Upper lobe of right lung (tissue), 1 donor: ENCODE measurements at places on chromosomes 12 and 14. TPM values are rescaled to one million over a fixed set of nuclear protein-coding genes. Genes with fewer than 3 reads are reported as not detected.

NANOG gene
- not detected for total RNA-seq

SDS gene
- total RNA-seq: 2.4 TPM

IRAK3 gene
- total RNA-seq: 44.6 TPM

MGP gene
- total RNA-seq: 472 TPM

BEGAIN gene
- 1.5 TPM for total RNA-seq

RNASE7 gene
- not detected for total RNA-seq

RPS26 gene
- 55.4 TPM for total RNA-seq

COCH gene
- total RNA-seq: 0.38 TPM

PSMC1 gene
- 75.1 TPM for total RNA-seq

SDR39U1 gene
- total RNA-seq: 61.6 TPM

OR6C75 gene
- total RNA-seq: not detected

KIF26A gene
- 5.9 TPM for total RNA-seq

LACRT gene
- not detected for total RNA-seq

WNT1 gene
- total RNA-seq: not detected

CMTM5 gene
- total RNA-seq: 0.96 TPM

SLC41A2 gene
- total RNA-seq: 28.6 TPM

HSPA2 gene
- 13.5 TPM for total RNA-seq

NOVA1 gene
- total RNA-seq: 1.6 TPM

PTGDR gene
- total RNA-seq: 1.6 TPM
